CD4-positive, CD25-positive, alpha-beta regulatory T cell (primary cell): ENCODE measurements at places on chromosomes 11 and 22. TPM values are rescaled to one million over a fixed set of nuclear protein-coding genes. Genes with fewer than 3 reads are reported as not detected.

Gene KDM4E
- not detected for total RNA-seq

Gene TRPC6
- not detected for total RNA-seq

- no peak overlapping the region for H3K4me3 ChIP-seq
- peaks cover 3% of the 10 kb centered on the region for H3K27me3 ChIP-seq
- no peak for DNase-seq
- no peak overlapping the region for H3K27ac ChIP-seq
Measured at GRCh38 chr11:34331329-34331728, 26.5 kb downstream of the ABTB2 start.

DNA sequence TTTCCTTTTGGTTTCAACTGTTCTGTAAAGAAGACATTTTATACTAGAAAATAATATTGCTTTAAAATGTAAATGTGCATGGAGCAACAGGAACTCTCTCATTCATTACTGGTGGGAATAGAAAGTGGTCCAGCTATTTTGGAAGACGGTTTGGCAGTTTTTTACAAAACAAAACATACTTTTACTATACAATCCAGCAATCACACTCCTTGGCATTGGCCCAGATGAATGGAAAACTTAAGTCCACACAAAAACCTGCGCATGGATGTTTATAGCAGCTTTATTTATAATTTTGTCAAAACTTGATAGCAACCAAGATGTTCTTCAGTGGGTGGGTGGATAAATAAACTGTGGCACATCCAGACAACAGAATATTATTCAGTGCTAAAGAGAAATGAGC is 49.9 kb upstream of the SEPTIN5 start:
- H3K27ac ChIP-seq: no peak overlapping the region
- H3K4me3 ChIP-seq: no peak overlapping the region
- H3K27me3 ChIP-seq: no peaks in the 10 kb centered on the region
- DNase-seq: no peak
- H3K4me1 ChIP-seq: no peaks in the 10 kb centered on the region

- H3K4me1 ChIP-seq: no peaks in the 10 kb centered on the region
- H3K27me3 ChIP-seq: no peaks in the 10 kb centered on the region
- H3K4me3 ChIP-seq: no peak overlapping the region
- DNase-seq: no peak
- peaks cover 90% of the 10 kb centered on the region for H3K36me3 ChIP-seq
Measured at GRCh38 chr22:42595434-42595833, 19.2 kb downstream of the POLDIP3 start.

DNA sequence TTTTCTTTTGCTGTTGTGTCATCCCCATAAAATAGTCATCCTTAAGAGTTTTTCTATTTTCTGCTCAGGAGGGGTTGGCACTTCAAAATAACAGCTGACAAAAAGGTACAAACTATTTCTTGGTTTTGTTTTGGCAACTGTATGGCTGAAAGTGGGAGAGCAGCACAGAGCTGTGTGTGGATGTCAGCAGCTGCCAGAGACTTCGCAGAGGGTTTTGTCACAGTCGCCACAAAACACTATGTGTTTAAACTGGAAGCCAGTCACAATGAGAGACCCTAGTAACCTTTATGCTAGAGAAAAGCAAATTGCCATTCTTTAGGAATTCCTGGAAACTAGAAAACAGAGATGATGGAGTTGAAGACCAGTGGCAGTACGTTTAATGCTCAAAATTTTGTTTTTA is 189.6 kb upstream of the CCDC90B start:
- H3K36me3 ChIP-seq: no peaks in the 10 kb centered on the region
- H3K27me3 ChIP-seq: peaks cover 3% of the 10 kb centered on the region
- H3K4me3 ChIP-seq: no peak overlapping the region
- H3K4me1 ChIP-seq: no peaks in the 10 kb centered on the region
- no peak for DNase-seq
